Stimulated activated CD4-positive, alpha-beta T cell treated with anti-CD3 and anti-CD28 coated beads, Interleukin-4, amount 100 ng/mL, for 24 hours (primary cell): ENCODE measurements at places on chromosomes 4 and X.

DNA sequence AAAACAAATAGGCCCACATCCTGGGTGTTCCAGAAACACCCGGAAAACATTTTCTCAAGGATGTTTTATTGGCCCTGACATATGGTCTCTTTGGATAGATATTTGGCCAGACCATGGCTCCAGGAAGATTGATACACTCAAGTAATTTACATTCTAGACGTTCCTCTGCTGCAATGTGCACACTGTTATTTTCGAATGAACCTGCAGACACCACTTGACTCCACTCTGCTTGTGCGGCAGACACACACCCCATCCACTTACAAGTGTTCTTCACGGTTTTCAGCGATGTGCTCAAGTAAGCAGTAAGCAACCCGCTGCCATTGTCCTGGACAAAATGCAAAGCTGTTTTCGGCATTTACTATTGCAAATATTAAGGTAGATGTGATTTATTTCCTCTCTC, 12.0 kb upstream of the GPM6A start:
- no peak for DNase-seq

- DNase-seq = peak; percentile 34
Observed at GRCh38 chr4:102586644-102587021, 85.5 kb downstream of the NFKB1 start.

GRCh38 chrX:50183891-50184290, 16.9 kb downstream of the AKAP4 start:
- no peak for DNase-seq

DNA sequence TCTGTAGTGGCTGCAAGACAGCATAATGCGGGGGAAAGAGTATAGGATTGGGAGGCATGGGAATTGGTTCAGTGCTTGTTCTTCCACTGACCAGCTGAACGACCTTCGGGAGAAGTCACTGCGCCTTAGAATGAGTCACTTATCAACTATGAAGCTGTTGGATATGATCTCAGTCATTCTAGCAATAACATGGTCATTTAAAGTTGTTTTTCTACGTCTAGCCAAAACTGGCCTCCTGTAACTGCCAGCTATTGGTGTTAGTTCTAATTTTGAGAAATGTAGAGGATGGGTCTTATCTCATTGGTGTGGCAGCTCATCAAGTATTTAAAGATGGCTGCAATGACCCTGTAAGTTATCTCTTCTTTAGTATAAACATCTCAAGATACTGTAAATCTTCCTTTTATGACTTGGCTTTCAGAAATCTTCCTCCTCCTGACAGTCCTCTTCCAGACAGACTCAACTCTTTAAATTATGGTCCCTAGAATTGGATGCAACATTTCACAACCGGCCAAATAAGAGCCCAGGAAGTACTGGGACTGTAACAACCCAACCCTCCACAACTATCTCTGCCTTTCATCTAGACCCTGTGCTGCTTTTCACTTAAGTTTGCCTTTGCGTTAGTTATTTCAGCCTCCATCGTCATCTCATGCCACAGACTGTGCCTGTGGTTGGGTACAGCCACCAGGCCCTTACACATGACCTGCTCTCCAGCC, 243.3 kb downstream of the CBR4 start:
- no peak for DNase-seq

DNA sequence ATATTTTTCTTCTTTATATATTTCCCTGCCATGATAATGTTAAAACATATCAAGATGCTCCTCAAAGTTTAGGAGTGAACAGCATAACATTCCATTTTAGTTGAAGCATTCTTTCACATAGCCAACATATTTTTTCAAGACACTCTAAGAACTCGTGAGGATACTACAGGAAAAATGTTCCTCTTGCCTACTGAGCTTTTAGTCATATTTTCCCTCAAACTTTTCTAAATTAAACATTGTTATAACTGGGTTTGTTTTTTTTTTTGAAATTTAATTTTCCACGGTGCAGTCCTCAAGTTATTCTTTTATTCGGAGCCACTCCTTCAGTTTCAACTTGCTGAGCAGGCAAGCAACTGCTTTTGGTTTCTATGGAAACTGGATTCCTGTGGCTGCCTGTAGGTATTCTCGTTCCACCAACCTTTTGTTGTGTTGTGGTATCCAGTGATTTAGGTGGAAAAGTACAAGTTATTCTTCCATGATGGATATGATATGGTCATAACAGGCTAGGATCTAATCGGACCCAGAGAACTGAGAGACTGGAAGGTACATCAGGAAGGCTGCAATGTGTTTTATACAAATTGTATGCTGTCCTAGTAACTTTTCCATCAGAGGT, 248.0 kb downstream of the TRIML1 start:
- DNase-seq = no peak

DNA sequence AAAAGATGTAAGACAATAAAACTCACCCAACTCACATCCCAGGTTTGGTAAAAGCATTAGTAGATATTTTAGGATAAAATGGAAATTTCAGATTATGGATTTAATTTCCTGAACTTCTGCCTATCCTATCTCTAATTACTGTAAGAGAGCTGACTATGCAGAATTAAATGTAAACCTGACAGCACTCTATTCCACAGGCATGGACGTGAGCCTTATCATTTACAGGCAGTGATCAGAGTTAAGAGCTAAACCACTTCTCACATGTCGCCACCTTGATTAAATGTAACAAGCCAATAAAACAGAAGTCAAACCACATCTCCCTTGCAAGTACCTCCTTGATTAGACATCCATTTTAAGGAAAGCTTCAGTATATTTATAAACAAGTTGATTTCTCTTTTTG, 97.5 kb upstream of the CBR4 start:
- no peak for DNase-seq
